ENCODE measurements at places on chromosomes 13 and 19. TPM values are rescaled to one million over a fixed set of nuclear protein-coding genes. Genes with fewer than 3 reads are reported as not detected.

Gene ELSPBP1
- not detected for total RNA-seq

Gene CYP4F2
- not detected for total RNA-seq

Gene PGLYRP2
- 0.06 TPM for total RNA-seq

Gene VSIG10L
- 11.2 TPM for total RNA-seq

Gene IL17D
- total RNA-seq: 1.5 TPM

Measured in A549 treated with RU486 at 1 μM for 4 hours (cell line).